Germinal center (tissue), 1 donor: ENCODE measurements at places on chromosomes 4 and X.

DNA sequence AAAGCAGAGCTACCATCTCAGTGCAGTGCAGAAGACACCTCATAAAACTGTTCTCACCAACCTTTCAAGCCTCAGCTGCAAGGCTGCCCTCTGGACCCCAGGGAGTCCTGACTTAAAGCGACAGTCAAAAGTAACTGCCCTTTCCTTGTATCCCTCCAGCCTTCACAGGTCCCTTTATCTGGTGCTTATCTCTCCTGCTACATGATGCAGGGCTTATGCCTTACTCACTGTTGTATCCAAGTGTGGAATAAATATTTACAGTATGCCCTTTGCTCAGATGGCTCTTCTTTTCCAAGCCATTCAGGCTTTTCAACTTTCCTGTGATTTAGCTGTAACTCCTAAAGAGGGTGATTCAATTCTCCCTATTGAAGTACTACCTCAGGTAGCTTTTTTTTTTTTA lies 92.6 kb downstream of the KDR start:
- DNase-seq, result no peak

GRCh38 chr4:42642101-42642797 lies 14.7 kb downstream of the ATP8A1 start:
- no peak for DNase-seq

DNA sequence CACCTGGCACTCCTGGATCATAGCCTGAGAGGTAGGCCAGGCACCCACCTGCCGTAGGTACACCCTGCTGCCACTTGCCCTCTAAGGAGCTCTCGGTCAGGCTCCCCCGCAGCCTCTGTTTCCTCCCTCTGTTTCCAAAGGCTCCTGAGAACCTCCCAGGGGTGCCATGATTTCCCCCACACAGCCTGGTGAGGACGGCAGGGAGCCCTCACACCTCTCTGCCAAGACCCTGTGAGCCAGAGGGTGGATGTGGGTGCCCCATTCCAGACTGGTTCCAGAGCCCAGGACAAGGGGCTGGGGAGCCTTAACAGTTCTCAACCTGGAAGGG lies 1.6 kb upstream of the ABLIM2 start:
- no peak for DNase-seq

GRCh38 chr4:138859254-138859653 lies 156.3 kb upstream of the NOCT start:
- DNase-seq, result no peak

GRCh38 chr4:159776961-159777360 lies 674.1 kb downstream of the RAPGEF2 start:
- no peak for DNase-seq

DNA sequence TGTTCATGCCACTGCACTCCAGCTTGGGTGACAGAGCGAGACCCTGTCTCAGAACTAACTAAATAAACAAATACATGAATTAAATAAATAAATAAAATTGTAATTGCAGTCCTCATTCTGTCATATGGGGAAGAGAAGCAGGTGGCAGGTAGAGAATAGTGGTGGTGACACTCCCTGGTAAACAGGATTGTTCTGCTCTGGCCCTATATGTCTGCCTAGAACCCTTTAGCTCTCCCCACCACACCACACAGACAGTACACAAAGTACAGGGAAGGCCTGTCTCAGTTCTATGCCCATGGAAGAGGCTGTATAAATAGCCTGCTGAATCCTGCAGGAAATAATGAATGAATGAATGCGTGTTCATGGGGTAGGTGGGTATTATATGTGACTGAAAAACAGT lies 117.7 kb downstream of the CEP135 start:
- DNase-seq, result no peak

DNA sequence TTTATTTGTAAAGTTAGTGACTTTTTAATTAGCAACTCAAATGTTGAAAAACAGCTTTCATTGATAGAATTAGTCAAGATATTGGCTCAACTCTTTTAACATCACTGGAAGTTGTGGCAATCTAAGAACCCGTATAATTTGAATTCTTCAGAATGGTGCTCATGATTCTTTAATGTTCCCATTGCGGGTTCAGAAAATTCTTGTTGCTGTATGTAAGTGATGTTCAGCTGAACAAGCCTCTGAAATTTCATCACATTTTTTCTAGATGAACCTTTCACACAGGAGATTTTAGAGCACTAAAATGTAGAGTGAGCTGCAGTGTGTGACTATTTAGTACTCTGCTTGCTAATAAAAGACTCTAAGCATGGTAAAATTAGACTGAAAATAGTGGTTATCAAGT lies 1317.7 kb downstream of the FSTL5 start:
- DNase-seq, result no peak

GRCh38 chr4:176653401-176654220 lies 139.1 kb downstream of the VEGFC start:
- DNase-seq, result no peak

DNA sequence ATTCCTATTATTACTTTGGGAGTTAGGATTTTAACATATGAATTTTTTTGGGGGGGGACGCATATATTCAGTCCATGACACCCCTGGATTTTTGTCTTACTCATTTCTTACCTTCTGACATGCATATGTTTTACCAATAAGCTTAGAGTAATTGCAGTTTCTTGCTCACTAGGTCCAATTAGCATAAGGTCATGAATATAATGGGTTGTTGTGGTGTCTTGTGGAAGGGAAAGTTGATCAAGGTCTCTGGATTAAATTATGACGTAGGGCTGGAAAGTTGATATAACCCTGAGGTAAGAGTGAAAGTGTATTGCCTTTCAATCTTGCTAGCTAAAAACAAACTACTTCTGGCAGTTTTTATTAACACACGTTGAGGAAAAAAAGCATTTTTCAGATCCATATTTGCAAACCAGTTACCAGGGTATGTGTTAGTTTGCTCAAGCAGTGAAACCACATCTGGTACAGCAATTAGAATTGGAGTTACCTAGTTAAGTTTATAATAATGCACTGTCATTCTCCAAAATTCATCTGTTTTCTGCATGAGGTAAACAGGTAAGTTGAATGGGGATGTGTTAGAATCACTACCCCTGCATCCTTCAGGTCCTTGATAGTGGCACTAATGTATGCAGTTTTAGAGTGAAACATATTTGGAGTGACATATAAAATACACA lies 32.0 kb downstream of the STIM2 start:
- DNase-seq, result no peak

- no peak for DNase-seq
These were observed 198.5 kb downstream of the PRDM5 start for GRCh38 chr4:120723986-120724385.

DNA sequence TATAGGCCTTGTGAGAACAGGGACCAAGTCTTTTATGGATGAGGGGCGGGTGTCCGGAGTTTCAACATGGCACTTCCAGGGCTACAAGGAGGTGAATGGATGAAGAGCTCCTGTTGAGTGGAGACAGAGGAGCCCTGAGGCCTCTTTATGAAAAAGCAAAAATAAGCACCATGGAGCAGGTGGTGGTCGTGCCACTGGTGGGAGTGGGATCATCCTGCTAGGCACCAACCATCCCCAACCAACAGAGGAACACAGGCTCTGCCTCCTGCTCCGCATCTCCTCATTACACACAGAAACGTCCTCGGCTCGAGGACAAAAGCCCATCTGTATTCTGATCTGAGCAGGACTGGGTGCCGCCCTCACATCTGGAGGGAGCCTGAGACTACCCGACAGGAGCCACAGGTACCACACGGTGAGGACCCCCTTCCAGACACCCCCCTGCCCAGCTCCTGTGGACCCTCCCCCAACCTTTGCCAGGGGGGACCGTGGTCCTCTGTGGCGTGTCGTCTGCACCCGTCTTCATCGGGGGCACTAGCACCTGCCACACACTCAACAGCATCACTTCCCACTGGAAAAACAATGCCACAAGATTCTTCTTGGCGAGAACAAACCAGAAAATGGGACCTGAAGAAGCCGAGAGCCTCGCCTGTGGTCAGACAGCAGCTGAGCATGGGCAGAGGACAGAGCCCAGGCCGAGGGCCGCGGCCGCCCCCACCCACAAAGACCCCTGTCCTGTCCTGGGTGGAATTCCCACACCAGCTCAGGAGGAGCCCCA lies 3.9 kb upstream of the PDE6B start:
- no peak for DNase-seq

DNA sequence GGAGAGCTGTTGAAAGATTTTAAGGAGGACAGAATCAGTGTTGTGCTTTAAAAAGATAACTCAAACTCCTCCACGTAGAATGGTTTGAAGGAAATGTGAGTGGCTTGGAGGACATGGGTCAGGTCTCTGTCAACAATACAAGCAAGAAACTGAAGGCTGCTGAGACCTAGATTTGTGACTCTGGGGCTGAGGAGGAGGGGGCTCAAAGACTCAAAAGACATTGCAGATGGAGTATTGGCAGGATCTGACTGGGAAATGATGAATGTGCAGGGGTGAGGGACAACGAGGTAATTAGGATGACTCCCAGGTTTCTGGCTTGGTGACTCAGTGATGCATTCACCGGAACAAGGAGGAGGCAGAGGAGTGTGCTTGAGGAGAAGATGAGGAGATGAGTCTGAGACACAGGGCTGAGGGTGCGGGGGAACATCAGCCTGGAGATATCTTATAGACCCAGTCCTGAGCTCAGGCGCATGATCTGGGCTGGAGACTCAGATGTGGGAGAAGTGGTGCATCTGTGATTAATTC lies 3.3 kb upstream of the RPS4X start:
- no peak for DNase-seq

GRCh38 chr4:129929052-129929451 lies 833.1 kb downstream of the C4orf33 start:
- DNase-seq, result no peak

GRCh38 chr4:78990938-78991810 lies 51.9 kb upstream of the PAQR3 start:
- DNase-seq, result no peak

DNA sequence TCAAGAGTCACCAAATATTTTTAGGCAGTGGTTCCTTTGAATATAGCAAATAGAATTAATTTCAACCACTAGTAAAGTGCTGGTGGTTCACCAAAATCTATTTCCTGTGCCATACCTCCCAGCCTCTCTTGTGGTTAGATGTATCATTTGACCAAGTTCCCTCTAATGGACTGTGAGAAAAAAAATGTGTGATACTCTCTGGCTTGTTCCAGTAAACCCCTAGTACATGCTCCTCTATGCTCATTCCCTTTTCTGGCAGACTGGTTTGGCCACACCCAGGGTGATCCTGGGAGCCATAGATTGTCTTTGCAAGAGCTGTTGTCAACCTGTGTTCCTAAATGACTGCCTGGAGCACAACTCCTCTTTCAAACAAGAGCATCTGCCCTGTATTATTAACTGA lies 109.5 kb downstream of the FRAS1 start:
- DNase-seq, result no peak

DNA sequence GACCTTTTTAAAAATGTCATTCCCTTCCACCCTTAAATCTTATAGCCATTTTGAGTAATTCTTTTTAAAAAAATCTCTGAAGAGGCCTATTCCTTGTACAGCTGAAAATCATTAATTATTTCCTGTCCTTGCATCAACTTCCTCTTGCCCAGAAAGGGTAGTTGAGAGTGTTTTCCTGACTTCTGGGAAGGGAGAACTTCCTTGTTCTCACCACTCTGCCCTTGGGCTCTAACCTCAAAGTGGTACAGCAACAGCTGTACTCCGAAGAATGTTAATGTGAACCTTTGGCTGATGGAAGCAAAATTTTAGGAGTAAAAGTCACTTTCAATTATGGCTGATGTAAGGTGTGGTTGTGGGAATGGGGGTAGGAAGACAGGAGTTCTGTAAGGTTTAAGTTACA lies 15.1 kb upstream of the FABP2 start:
- no peak for DNase-seq

GRCh38 chrX:23394421-23394820 lies 59.8 kb downstream of the PTCHD1 start:
- no peak for DNase-seq

DNA sequence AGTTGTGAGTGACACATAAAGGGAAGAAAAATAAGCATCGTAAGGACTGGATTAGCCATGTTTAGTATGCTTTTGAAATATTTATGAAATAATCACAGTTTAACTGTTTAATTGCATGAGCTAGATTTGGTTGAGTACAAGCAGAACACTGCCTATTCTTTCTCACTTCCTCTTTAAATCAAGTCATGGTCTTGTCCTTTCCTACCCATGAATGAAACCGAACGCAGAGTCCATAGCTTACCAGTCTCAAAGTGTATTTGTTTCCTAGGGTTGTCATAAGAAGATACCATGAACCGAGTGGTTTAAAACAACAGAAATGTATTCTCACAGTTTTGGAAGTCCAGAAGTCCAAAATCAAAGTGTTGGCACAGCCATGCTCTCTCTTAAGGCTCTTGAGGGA lies 684.0 kb upstream of the MAGEB2 start:
- DNase-seq, result no peak

- DNase-seq, result no peak
These were observed 232.5 kb downstream of the ANKRD50 start for GRCh38 chr4:124480061-124480460.

DNA sequence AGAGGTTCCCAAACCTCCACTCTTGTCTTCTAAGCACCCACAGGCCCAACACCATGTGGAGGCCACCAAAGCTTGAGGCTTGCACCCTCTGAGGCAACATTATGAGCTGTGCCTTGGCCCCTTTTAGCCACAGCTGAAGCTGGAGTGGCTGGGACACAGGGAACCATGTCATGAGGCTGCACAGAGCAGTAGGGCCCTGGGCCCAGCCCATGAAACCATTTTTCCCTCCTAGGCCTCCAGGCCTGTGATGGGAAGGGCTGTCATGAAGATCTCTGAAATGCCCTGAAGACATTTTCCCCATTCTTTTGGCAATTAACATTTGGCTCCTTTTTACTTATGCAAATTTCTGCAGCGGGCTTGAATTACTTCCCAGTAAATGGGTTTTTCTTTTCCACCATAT lies 14.8 kb downstream of the RBMXL3 start:
- DNase-seq, result no peak

DNA sequence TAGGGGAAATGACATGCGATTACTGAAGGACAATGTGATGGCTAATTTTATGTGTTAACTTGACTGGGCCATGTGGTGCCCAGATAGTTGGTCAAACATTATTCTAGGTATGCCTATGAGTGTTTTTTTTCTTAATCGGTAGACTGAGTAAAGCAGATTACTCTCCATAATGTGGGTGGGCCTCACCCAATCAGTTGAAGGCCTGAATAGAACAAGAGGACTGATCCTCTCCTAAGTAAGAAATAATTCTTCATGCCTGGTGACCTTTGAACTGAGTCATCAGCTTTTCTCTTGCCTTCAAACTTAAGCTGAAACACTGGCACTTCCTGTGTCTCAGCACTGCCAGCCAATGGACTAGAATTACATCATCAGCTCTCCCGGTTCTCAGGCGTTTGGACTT lies 164.0 kb upstream of the FGF13 start:
- DNase-seq, result no peak

- DNase-seq, result no peak
These were observed 255.2 kb downstream of the SLC39A8 start for GRCh38 chr4:102089850-102090621.

GRCh38 chr4:80259012-80259411 lies 7.5 kb upstream of the FGF5 start:
- DNase-seq, result no peak

- no peak for DNase-seq
These were observed 8.0 kb downstream of the SHOX start for GRCh38 chrX:638482-639131.

- no peak for DNase-seq
These were observed 14.8 kb upstream of the TBC1D14 start for GRCh38 chr4:6894528-6895498.
